H1 (cell line): ENCODE measurements at places on chromosomes 1 and 21. TPM values are rescaled to one million over a fixed set of nuclear protein-coding genes. Genes with fewer than 3 reads are reported as not detected.
A peak's percentile ranks its signal among the peaks of the same experiment; 100 is the strongest.

DNA sequence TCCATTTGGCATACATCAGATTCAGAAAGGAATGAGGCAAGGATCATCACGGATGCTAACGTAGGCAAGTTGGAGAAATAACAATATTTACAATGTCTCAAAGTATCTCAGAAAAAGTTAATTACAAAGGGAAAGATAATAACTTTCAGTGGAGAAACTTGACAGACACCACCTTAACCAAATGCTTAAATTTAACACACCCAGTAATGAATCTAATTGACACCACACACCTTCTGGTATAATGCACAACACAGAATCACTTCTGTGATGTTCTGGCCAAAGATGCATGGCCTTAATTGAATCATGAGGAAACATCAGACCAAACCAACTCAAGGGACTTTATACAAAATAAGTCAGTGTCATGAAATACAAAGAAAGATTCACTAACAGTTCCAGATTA is 23.1 kb downstream of the USP48 start:
- no peak overlapping the region for H3K4me3 ChIP-seq
- H3K27me3 ChIP-seq: no peaks in the 10 kb centered on the region
- no peak for DNase-seq
- H3K27ac ChIP-seq: no peak overlapping the region
- no peaks in the 10 kb centered on the region for H3K4me1 ChIP-seq

- H3K36me3 ChIP-seq: no peaks in the 10 kb centered on the region
- DNase-seq: no peak
- H3K27me3 ChIP-seq: no peaks in the 10 kb centered on the region
- H3K4me1 ChIP-seq: no peaks in the 10 kb centered on the region
These were observed 17.5 kb downstream of the NCF2 start for GRCh38 chr1:183572721-183573120.

DNA sequence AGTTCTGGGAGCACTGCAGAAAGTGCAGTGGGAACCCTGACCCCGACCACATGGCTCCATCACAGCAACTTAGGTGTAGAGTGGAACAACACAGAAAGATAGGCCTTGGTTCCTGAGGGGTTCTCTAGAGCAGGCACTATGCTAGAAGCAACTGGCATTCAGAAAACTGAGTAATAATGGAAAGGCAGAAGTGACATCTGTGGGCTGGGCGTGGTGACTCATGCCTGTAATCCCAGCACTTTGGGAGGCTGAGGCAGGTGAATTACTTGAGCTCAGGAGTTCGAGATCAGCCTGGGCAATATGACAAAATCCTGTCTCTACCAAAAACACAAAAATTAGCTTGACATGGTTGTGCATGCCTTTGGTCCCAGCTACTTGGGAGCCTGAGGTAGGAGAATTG is 5.3 kb downstream of the MRPS15 start:
- H3K4me1 ChIP-seq: no peaks in the 10 kb centered on the region
- no peaks in the 10 kb centered on the region for H3K27me3 ChIP-seq
- peaks cover 57% of the 10 kb centered on the region for H3K36me3 ChIP-seq
- no peak overlapping the region for H3K27ac ChIP-seq
- no peak for DNase-seq

GRCh38 chr1:170375082-170375723 is 156.8 kb upstream of the GORAB start:
- H3K4me1 ChIP-seq: peaks cover 2% of the 10 kb centered on the region
- H3K36me3 ChIP-seq: no peaks in the 10 kb centered on the region
- no peak overlapping the region for H3K4me3 ChIP-seq
- H3K27me3 ChIP-seq: no peaks in the 10 kb centered on the region

DNA sequence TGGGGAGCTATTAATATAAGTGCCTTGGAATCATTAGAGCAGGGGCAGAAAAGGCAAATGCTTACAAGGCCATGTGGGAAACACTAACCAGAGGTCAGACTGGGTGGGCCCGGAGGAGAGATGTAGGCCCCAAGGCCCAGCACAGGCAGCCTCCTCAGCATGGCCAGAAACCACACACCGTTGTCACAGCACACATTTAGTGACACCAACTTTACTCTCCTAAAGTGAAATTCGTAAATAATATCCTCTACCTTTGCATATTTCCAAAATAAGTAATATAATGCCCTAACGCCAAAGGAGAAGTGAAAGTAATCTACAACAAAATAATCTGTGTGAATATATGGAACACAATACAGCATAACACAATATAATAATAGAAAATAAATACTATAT is 62.6 kb downstream of the KIF21B start:
- H3K27me3 ChIP-seq: no peaks in the 10 kb centered on the region
- no peak for DNase-seq

The TP73 gene
- total RNA-seq: 2.9 and 3.1 TPM in 2 replicates

GRCh38 chr1:64505232-64505943 is 35.5 kb downstream of the CACHD1 start:
- peak overlapping the region; percentile 42 for H3K4me3 ChIP-seq
- DNase-seq: peak; percentile 81
- H3K4me1 ChIP-seq: peaks cover 17% of the 10 kb centered on the region
- H3K27ac ChIP-seq: no peak overlapping the region
- H3K36me3 ChIP-seq: peaks cover 4% of the 10 kb centered on the region; the same call in 1 of the 2 replicates
- H3K27me3 ChIP-seq: no peaks in the 10 kb centered on the region

The HRNR gene
- not detected in 2 replicates for total RNA-seq

GRCh38 chr1:225857256-225857655 is 24.9 kb downstream of the TMEM63A start:
- no peak overlapping the region for H3K27ac ChIP-seq
- no peak for DNase-seq
- H3K36me3 ChIP-seq: peaks cover 6% of the 10 kb centered on the region
- H3K27me3 ChIP-seq: no peaks in the 10 kb centered on the region
- H3K4me1 ChIP-seq: no peaks in the 10 kb centered on the region; the same call in 1 of the 2 replicates

DNA sequence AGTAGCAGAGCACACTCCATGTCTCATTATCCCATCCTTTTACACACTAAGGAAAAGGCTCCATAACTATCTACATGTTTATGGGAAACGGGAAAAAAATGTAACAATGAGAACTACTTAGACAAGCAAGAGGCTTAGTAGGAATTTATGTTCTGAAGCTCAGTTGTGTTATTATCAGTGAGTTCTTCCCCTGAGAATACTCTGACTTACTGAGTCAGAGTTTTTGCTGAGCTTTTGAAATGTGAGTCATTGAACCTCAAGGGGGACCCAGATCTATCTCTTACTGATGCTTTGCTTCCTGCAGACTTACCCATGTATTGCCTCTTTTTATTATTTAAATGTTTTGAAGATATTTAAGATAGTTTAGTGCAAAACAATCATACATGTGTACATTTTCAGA is 20.1 kb downstream of the CFHR5 start:
- no peaks in the 10 kb centered on the region for H3K27me3 ChIP-seq
- DNase-seq: no peak
- H3K4me1 ChIP-seq: no peaks in the 10 kb centered on the region
- H3K36me3 ChIP-seq: no peaks in the 10 kb centered on the region
- no peak overlapping the region for H3K27ac ChIP-seq

The NT5C1A gene
- not detected in 2 replicates for total RNA-seq

DNA sequence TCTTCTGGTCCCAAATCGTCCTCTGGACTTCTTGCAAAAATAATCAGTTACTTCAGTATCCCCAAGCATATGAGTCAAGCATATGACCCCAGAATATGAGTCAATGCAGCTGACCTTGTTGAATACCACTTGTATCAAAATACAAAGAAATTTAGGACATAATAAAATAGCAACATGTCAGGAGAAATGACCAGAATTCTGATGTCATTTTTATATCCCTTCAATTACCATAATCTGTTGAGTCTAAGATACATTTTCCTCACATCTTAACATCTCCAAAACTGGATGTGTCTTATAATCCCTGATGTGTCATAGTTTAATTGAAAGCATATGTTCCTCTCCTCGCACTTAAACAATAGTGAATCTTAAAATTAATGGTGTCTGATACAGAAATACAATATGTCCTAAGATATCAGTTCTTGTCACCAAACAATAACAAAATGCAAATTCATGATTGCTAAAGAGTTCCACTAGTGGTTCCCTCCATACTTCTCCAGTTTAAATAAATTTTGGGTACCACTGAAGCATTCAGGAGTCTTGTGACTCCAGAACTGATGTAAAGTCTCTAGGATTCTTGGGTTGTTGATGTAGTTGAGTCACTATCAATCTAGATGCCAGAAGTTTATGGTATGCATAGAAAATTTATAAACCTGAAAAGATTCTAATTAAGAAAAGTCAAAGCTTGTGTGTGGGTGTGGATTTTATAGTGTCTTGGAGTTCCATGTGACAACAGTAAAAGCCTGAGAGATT is 41.8 kb downstream of the KIFAP3 start:
- no peaks in the 10 kb centered on the region for H3K4me1 ChIP-seq
- DNase-seq: no peak
- H3K27me3 ChIP-seq: no peaks in the 10 kb centered on the region
- no peak overlapping the region for H3K27ac ChIP-seq
- no peaks in the 10 kb centered on the region for H3K36me3 ChIP-seq

The ADAMTS4 gene
- total RNA-seq: 7.2 and 12.4 TPM in 2 replicates

- DNase-seq: no peak
- no peak overlapping the region for H3K27ac ChIP-seq
- H3K27me3 ChIP-seq: no peaks in the 10 kb centered on the region
- no peaks in the 10 kb centered on the region for H3K36me3 ChIP-seq
These were observed 65.2 kb upstream of the TRABD2B start for GRCh38 chr1:48062353-48062752.

DNA sequence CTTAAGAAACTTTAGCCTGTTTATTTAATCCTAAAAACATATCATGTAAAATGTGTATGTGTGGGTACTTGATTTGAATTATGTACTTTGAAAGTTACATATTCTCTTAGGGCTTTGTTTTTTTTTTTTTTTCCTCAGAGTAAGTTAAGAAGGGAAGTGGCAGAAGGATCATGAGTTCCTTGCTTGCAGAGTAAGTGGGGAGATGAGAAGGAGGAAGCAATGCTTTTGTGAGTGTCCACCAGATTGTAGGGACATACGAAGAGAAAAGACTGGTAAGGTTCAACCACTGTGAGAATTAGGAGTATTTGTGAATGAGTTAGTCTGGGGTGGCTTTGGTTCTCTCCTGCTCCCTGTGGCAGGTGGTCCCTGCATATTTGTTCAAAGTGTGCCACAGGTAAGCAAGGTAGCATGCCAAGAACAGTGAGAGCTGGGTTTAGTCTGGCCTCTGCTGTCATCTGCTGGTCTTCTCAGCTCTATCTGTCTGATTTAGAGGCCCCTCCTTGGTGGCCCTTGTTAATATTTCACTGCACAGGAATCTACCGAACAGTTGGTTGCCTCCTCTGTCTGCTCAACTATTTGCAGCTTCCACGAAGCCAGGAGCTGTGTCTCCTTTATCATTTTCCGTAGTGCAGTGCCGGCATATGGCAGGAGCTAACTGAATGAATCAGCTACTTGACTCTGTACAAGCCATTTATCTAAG is 9.5 kb downstream of the DNM3 start:
- no peak overlapping the region for H3K27ac ChIP-seq
- H3K4me3 ChIP-seq: no peak overlapping the region
- H3K27me3 ChIP-seq: no peaks in the 10 kb centered on the region

- no peaks in the 10 kb centered on the region for H3K36me3 ChIP-seq
- H3K27me3 ChIP-seq: no peaks in the 10 kb centered on the region
- peaks cover 16% of the 10 kb centered on the region for H3K4me1 ChIP-seq
- DNase-seq: no peak
- no peak overlapping the region for H3K27ac ChIP-seq
These were observed 26.8 kb upstream of the ZNF697 start for GRCh38 chr1:119674835-119675289.

- no peaks in the 10 kb centered on the region for H3K36me3 ChIP-seq
- peaks cover 26% of the 10 kb centered on the region for H3K27me3 ChIP-seq
- H3K27ac ChIP-seq: no peak overlapping the region
- no peak overlapping the region for H3K4me3 ChIP-seq
These were observed 2.5 kb upstream of the TRAPPC3 start for GRCh38 chr1:36151845-36152203.

DNA sequence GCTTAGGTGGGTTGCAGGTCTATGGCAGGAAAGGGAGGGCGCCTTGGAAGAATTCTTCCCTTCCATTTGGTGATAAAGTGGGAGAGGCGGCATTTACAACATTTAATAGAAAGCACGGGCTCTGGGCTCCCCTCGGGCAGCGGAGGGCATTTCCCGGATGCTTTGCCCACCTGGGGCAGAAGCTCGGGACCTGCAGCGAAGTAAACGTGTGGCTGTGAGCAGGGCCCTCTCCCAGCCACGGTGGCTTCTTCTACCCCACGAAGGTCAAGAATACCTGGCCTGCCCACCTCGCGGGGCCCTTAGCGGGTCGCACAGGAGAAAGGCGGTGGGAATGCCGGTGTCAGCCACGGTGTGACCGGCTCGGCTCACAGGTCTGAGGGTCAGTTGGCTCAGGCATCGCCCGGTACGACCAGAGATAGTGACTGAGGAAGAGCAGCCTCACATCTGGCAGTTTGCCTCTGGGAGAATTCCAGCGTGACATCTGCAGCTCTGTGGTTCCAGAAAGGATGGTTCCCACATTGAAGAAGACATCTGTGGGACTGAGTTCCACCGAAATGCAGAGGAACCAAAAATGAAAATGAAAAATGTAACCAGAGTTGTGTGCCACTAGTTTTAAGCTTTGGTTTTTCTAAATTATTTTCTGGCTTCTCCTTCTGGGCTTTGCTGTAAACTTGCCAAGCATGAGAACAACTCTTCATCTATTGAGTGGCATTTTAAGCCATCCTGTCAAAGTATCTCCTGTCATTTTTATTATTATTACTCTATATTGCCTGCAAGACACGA is 720 bp upstream of the F3 start:
- peaks cover 6% of the 10 kb centered on the region for H3K4me1 ChIP-seq
- peaks cover 12% of the 10 kb centered on the region for H3K27me3 ChIP-seq
- no peak for DNase-seq

The AADACL4 gene
- total RNA-seq: 0.40 TPM in 1 of 2 replicates, not detected in the other

DNA sequence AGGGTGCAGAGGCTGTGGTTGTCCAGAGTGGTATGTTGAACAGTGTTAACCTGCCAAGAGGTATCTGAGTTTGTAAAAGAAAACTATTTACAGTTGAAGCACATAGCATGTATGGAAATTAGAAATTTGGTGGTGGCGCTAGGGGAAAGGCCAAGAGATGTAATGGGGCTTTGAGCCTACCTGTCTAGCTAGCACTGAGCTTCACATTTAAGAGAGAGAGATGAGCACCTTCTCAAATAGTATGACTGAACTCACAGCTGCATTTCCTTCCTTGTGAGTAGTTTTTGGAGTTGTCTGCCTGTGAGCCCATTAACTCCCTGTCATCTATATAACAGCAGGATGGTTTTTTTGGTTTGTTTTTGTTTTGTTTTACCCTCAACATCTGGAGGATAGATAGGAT is 4.0 kb downstream of the CLIC4 start:
- H3K36me3 ChIP-seq: no peaks in the 10 kb centered on the region; the same call in 1 of the 2 replicates
- H3K4me3 ChIP-seq: 0 out of 2 replicates have a peak overlapping the region, but pooled peaks have one; percentile 8
- H3K4me1 ChIP-seq: peaks cover 6% of the 10 kb centered on the region; the same call in 1 of the 2 replicates

DNA sequence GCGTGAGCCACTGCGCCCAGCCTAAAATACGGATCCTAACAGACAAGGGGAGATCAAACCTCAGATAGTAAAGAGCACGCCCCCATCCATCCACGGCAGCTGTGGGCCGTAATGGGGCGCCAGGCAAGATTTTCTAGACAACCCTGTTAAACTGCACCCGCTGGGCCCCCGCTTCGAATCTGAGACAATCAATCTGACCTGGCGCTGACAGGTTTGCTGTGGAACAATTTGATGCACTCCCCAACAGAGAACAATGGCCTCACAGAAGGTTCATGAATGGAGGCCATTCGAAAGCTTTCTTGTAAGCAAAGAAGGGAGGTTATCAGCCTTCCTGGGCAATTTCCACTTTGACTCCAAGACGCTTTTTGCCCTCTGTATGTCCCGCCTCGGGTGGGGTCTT is 30.5 kb downstream of the CLSTN1 start:
- no peak for DNase-seq
- no peak overlapping the region for H3K27ac ChIP-seq
- H3K36me3 ChIP-seq: no peaks in the 10 kb centered on the region
- no peak overlapping the region for H3K4me3 ChIP-seq
- H3K4me1 ChIP-seq: peaks cover 3% of the 10 kb centered on the region

The C1QC gene
- total RNA-seq: not detected in 2 replicates

GRCh38 chr21:46095083-46095719 is 2.7 kb upstream of the COL6A2 start:
- H3K27me3 ChIP-seq: peaks cover 7% of the 10 kb centered on the region
- no peak overlapping the region for H3K27ac ChIP-seq
- H3K36me3 ChIP-seq: no peaks in the 10 kb centered on the region
